ENCODE measurements at places on chromosomes 1 and 21. TPM values are rescaled to one million over a fixed set of nuclear protein-coding genes. Genes with fewer than 3 reads are reported as not detected.

DNA sequence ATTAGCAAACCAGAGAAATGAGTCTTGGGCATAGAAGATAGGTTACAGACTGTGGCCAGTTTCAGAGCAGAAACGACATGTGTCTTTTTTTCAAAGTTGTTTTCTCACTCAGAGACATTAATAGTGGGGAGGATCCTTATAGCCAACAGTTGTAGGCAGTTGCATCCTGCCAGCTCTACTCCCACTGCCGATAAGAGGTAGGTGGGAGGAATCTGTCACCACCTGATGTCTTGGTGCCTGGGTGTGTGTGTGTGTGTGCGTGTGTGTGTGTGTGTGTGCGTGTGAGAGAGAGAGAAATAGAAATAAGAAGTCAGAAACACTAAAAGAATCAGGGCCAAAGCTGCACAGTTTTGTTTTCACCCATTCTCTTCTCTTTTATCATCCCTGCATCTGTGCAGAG lies 219.5 kb downstream of the ZP4 start:
- no peak for DNase-seq

- no peak for DNase-seq
Measured at GRCh38 chr1:224594360-224594759, 21.8 kb upstream of the CNIH3 start.

Gene HAO2
- total RNA-seq, result not detected

Gene AMY1B
- total RNA-seq, result not detected

DNA sequence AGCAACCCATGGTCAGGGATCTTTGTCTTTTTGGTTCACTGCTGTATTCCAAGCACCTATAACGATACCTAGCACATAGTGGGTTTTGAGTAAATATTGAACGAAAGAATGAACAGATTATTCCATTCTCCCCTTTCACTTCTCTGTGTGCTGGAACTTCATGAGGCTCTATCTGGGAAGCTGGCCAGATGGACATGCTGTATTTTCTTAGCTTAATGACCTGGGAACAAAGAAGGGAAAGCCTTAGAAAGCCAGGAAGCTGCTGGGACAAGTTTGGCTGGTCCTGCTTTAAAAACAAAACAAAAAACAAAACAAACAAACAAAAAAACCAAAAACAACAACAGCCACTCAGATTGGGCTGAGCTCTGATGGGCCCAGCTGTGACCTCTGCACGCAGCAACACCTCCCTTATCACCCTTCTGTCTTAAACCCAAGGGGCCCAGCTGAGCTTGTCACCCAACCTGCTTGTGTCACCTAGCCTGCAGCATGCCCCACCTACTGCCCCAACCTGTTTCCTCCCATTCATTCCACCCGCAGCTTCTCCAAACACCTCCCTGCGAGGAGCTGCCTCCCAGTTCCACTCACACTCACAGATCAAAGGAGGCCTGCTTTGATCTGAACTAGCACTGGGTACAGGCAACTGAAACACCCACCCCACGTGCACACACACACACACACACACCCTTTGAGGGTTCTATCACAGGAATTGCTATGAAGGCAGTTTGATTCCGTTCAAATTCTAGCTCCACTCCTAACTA lies 37.1 kb downstream of the SLC30A1 start:
- DNase-seq, result no peak

Gene IL20
- not detected for total RNA-seq

GRCh38 chr21:35616090-35616489 lies 444.2 kb downstream of the SETD4 start:
- DNase-seq, result no peak
